ENCODE measurements at places on chromosomes 5 and 9.

DNA sequence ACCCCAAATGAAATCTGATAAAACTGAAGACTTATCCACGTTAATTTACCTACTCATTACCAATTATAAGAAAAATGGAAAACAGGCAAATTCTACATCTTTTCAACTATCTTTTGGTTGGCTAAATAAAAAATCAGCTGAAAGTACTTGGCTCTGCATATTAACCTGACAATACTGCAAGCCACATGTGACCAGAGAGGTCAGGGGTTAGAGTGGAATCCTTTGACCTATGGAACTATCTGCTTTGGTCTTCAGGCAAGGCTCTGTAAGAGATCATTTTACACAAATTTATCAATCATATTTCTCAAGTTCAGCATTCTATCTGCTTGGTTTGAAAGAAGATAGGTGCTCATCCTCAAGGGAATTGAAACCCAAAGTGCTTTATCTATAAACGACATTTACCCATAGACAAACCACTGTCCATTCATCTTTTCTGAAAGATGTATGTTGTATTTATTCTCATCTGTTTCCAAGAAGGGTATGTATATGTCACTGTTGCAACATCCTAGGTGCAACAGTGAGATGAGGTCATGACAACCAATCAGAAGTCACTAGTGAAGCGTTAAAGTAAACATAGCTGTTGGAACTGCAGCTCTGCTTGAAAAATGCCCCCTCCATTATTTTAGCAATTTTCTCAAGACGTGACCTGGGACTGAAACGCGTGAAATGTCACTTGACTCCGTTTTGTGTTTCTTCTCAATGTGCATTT lies 144.9 kb upstream of the POU5F2 start:
- no peak for DNase-seq

DNA sequence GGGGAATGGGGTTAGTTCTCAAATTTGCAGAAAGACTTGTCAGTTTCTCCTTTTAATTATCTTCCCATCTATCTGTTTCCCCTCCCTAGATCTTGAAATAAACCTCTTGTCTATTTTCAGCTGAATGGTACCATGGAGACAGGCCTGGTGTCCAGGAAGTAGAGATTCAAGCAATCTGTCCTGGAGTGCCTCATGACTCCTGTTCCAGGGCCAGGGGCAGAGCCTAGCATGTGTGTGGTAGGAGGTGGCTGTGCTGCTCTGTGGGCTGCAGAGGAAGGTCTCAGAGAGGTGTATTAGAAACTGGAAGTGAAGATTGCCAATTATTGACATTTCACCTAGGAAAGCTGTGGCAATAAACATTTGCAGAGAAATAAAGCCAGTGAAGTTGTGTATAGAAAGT lies 175.8 kb upstream of the ATP10B start:
- no peak for DNase-seq

- DNase-seq: no peak
These were observed 305.1 kb downstream of the PSAT1 start for GRCh38 chr9:78601957-78602565.

- no peak for DNase-seq
These were observed 31.5 kb upstream of the NCS1 start for GRCh38 chr9:130140706-130141105.
